ENCODE measurements at places on chromosomes 2 and 18.

GRCh38 chr2:15601681-15602080 lies 10.0 kb downstream of the DDX1 start:
- DNase-seq = no peak

DNA sequence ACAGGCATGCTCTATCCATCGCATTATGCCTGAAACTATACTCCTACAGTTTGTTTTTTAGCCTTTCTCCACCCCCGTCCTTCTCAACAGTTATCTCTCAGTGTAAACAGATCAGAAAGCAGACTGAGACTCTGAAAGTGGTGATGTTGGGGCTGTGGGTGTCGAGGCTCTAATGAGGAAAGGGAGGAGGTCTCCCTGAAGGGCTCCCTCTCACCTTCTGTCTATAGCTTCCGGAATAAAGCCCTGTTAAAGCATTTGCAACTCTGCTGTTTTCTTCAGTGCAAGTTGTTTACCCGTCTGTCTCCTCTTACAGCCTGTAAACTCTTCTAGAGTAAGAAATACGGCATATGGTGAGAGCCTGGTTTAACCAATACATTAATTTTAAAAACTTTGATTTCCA lies 136.7 kb upstream of the SYT4 start:
- no peak for DNase-seq

GRCh38 chr2:219728991-219729487 lies 101.6 kb downstream of the SLC4A3 start:
- no peak for DNase-seq

GRCh38 chr18:51169731-51170130 lies 27.8 kb downstream of the MEX3C start:
- no peak for DNase-seq

DNA sequence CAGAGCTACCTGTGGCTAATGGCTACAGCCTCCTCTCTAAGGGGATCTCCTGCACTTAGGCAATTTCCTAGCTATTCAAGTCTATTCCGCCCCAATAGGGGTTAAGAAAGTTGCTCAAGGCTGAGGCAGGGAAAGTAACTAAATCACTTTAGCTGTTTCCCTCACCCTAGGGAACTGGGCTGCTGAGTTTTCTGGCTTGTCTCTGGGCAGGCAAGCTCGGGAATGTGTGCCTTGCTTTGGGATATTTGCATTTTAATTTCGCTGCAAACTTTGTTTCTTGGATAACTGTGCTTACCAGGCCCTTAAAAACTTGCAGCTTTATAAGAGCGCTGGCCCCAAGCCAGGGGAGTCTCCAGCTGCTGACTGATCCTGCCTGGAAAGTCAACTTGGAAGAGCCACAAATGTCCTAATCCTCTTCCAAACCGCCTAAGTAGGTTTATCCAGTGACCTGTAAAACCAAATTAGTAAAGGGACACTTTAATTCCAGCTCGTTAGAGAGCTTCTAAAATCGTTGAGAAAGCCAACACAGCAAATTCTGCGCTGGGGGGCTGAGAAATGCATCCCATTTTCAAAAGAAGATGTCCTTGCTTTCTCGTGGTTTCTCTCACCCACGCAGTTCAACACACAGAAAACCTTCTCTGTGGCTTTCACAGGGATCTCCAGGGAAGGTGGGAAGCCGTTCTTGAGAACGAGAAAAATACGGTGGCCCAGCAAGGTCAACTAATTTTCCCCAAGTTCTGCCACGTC lies 59.5 kb upstream of the SP3 start:
- DNase-seq = peak; percentile 45

GRCh38 chr2:230174466-230174865 lies 45.3 kb downstream of the SP110 start:
- no peak for DNase-seq

Measured in GM23338 (cell line).